ENCODE measurements at places on chromosomes 4 and X.

GRCh38 chr4:120960656-120961267 is 38.2 kb upstream of the PRDM5 start:
- DNase-seq, result no peak

GRCh38 chrX:5086388-5086787 is 1142.3 kb downstream of the NLGN4X start:
- no peak for DNase-seq

DNA sequence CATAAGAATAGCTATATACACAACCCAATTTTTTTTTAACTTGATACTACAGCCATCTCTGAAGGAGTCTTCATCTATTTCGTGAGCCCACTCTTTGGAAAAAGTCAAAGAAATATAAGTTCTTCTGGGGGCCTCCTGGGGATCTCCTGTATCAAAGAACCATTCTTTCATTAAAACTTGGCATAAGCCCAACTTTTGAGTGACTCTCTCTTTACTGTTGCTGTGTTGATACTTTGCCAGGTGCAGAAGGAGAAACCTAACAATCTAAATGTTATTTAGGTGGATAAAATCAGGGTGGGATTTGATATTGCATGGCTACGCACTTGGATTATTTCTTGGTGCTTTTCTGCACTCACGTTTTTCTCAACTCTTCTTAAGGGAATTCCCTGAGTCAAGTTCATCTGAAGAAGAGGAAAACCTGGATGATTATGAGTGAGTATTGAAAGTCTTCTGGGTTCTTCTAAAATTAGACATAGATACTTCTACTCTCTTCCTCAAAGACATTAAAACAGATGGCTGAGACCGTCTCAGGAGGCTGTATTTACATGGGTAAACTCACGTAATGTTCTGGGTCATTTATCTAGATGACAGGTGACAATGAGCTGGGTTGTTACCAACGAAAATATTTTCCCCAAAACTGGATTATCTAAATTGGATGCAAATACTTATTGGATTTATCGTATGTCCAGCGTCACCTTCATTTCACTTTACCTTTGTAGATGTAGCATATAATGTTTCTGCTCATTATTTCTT is 25.2 kb downstream of the BMX start:
- DNase-seq, result no peak

DNA sequence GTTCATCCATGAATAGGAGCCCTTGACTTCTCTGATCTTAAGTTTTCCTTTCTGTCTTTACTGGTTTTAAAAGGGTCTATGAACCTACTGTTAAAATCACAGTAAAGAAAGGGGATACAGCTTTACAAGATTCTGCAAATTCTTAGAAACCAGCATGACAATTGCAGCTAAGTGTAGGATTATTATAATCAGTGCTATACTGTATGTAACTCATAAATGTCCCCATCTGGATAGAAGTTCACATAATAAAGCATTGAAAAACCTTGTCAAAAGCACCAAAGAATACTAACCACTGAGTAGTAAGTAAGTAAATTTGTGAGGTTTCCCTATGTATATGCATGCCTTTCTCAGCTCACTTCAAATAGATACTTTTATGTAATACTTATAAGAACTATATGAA is 724.6 kb downstream of the CENPC start:
- no peak for DNase-seq

DNA sequence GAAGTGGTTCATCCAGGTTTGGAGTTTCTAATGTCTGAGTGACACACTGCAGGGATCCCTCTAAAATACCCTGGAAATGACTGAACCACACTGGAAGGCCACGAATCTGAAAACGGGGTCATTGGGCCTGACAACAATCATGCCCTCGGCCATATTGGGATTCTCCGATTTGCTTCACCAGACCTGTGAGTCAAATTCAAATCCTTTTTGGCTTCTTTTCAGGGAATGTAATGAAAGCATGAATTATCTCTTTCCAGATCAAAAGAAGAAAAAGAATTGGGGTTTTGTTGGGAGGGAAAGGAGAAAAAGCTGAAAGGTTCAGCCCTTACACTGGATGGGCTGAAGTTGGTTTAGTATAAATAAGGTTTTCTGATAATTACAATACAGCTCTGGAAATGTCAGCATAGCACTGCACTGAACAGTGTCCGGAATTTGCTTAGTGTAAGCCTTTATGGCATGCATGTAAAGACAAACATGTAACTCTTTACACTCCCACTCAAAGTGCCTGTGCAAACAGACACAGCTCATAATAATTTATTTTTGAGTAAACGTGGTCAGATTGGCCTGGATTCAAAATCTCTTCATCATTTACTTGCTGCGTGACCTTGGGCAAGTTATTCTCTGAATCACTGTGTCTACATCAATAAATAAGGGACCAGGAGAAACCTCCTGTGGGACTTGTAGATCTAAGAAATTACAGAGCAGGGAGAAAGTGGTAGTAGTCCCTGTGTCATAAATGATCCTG is 21.4 kb downstream of the CT47C1 start:
- no peak for DNase-seq

DNA sequence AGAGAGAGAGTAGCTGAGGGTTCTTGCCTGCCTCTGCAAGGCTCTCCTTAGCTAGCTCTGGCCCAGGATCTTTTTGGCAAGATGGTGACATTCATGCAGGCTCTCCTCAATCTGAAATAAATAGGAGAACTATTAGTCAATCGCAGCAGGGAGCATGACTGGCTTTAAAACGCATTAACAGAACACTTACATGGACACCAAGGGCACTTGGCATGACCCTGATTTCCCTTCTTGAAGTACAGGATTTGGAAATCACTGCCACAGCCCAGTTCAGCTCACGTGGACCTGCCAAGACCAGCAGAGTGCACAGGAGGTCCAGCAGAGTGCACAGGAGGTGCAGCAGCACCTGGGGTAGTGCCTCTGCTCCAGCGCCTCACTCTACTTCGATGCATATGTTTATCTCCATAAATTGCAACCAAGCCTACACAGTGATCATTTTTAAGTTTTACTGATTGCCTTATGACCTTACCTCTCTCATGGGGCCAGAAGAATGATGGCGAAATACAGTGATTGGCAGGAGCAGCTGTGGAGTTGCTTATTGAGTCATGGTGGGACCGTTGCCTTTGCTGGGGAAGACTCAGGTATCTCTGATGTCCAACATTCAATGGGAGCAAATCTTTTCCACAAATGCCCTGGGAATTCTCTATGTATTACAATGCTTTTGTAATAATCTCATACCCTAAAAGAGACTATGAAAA is 122.4 kb downstream of the SYNPO2 start:
- DNase-seq, result no peak

GRCh38 chr4:179803857-179804256 is 2361.6 kb upstream of the AGA start:
- DNase-seq, result no peak

GRCh38 chrX:109782994-109783700 is 50.1 kb upstream of the ACSL4 start:
- DNase-seq, result no peak

Data from stimulated activated CD4-positive, alpha-beta T cell treated with anti-CD3 and anti-CD28 coated beads, Interleukin-4, amount 100 ng/mL, for 1 hour (primary cell).